Uterine smooth muscle cell (primary cell): ENCODE measurements at places on chromosomes 7 and 10. TPM values are rescaled to one million over a fixed set of nuclear protein-coding genes. Genes with fewer than 3 reads are reported as not detected.

The ABCB1 gene
- total RNA-seq, result 0.50 and 1.3 TPM in 2 replicates

The PKD2L1 gene
- total RNA-seq, result under 0.01 TPM in 1 of 2 replicates, not detected in the other

The ADAM8 gene
- total RNA-seq, result 8.1 and 11.0 TPM in 2 replicates

The LRMDA gene
- 0.55 and 0.87 TPM in 2 replicates for total RNA-seq

The LRRD1 gene
- total RNA-seq, result 0.11 TPM in 1 of 2 replicates, not detected in the other

The HSPA12A gene
- 18.6 and 21.0 TPM in 2 replicates for total RNA-seq

The CARD11 gene
- total RNA-seq, result 0.62 and 1.9 TPM in 2 replicates

The GPR141 gene
- total RNA-seq, result not detected in 2 replicates

The IKZF5 gene
- 2.5 and 2.7 TPM in 2 replicates for total RNA-seq

The EPO gene
- total RNA-seq, result not detected in 2 replicates

The BMPER gene
- total RNA-seq, result 3.2 and 5.0 TPM in 2 replicates

The HTRA1 gene
- 44.5 and 158 TPM in 2 replicates for total RNA-seq

The ADAM12 gene
- total RNA-seq, result 40.8 and 119 TPM in 2 replicates

The HYAL4 gene
- not detected in 2 replicates for total RNA-seq

The VSIR gene
- 3.5 and 10.1 TPM in 2 replicates for total RNA-seq

The CALN1 gene
- total RNA-seq, result not detected in 2 replicates

The CABCOCO1 gene
- total RNA-seq, result 0.44 and 0.75 TPM in 2 replicates

The CNNM1 gene
- 1.5 and 1.7 TPM in 2 replicates for total RNA-seq

The TSPAN12 gene
- total RNA-seq, result 1.2 and 1.7 TPM in 2 replicates

The NACAD gene
- total RNA-seq, result 1.9 and 2.4 TPM in 2 replicates

The C10orf90 gene
- not detected in 2 replicates for total RNA-seq

The SPDYE2 gene
- total RNA-seq, result not detected in 2 replicates

The ACSM6 gene
- total RNA-seq, result not detected in 2 replicates

The NPC1L1 gene
- under 0.01 and 0.12 TPM in 2 replicates for total RNA-seq

The FAM24B gene
- total RNA-seq, result 4.2 and 9.0 TPM in 2 replicates

The SDHAF3 gene
- total RNA-seq, result 17.9 and 22.9 TPM in 2 replicates

The ATG9B gene
- 0.11 and 0.12 TPM in 2 replicates for total RNA-seq

The SGPL1 gene
- 28.0 and 40.0 TPM in 2 replicates for total RNA-seq

The RBM20 gene
- total RNA-seq, result under 0.01 TPM in 2 replicates

The AOC1 gene
- not detected in 2 replicates for total RNA-seq

The KLF14 gene
- under 0.01 and 0.11 TPM in 2 replicates for total RNA-seq

The VWDE gene
- total RNA-seq, result under 0.01 and 0.33 TPM in 2 replicates

The UCMA gene
- total RNA-seq, result not detected in 2 replicates

The WDFY4 gene
- total RNA-seq, result not detected in 2 replicates

The TMEM209 gene
- 10.0 and 13.5 TPM in 2 replicates for total RNA-seq

The MYL7 gene
- not detected in 2 replicates for total RNA-seq

The SORBS1 gene
- 0.55 and 0.75 TPM in 2 replicates for total RNA-seq

The NKX6-2 gene
- under 0.01 TPM in 1 of 2 replicates, not detected in the other for total RNA-seq

The DPP6 gene
- 0.11 and 0.50 TPM in 2 replicates for total RNA-seq

The PVRIG gene
- total RNA-seq, result not detected in 2 replicates

The NEUROD6 gene
- total RNA-seq, result not detected in 2 replicates

The ARHGAP19 gene
- total RNA-seq, result 11.9 and 20.8 TPM in 2 replicates

The CYTH3 gene
- 19.9 and 25.0 TPM in 2 replicates for total RNA-seq

The FKBP6 gene
- total RNA-seq, result under 0.01 TPM in 1 of 2 replicates, not detected in the other

The AZGP1 gene
- total RNA-seq, result 0.33 TPM in 1 of 2 replicates, not detected in the other

The ZC3HAV1 gene
- 25.3 and 28.9 TPM in 2 replicates for total RNA-seq

The CHRM2 gene
- 2.2 and 3.1 TPM in 2 replicates for total RNA-seq

The C7orf57 gene
- total RNA-seq, result 0.11 TPM in 1 of 2 replicates, not detected in the other

The SFR1 gene
- total RNA-seq, result 10.4 and 11.7 TPM in 2 replicates

The HECW1 gene
- 0.11 and 0.62 TPM in 2 replicates for total RNA-seq

The SEMA3A gene
- 19.1 and 113 TPM in 2 replicates for total RNA-seq

The GALNT17 gene
- total RNA-seq, result under 0.01 TPM in 1 of 2 replicates, not detected in the other

The CTAGE4 gene
- total RNA-seq, result 1.7 TPM in 1 of 2 replicates, not detected in the other

The ADIRF gene
- total RNA-seq, result 36.3 and 73.0 TPM in 2 replicates
